ENCODE measurements at places on chromosomes 2 and 18.

GRCh38 chr2:215900203-215900611, 113.1 kb downstream of the MREG start:
- peak; percentile 66 for DNase-seq

GRCh38 chr2:186590759-186591505, 1.1 kb downstream of the ITGAV start:
- peak; percentile 53 for DNase-seq

- DNase-seq, result no peak
Observed at GRCh38 chr2:118065015-118065706, 23.1 kb upstream of the INSIG2 start.

DNA sequence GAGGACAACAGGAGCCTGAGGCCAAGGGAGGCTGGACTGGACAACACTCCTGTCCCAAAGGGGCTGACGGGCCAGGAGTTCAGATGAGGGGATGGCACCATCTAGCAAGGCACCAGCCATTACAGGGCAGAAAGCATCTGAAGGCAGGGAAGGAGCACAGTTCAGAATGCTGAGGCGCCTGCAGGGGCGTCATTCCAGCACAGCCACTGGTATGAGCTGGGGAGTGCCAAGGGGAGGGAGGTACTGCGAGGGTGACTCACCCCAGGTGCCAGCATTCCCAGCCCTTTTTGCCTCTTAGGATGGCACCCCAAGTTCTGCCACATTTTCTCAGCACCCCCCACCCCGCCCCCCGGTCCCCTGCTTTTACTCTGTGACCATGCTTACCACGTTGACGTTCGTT, 129.8 kb upstream of the EPAS1 start:
- no peak for DNase-seq

GRCh38 chr2:99998651-99999320, 143.6 kb downstream of the AFF3 start:
- DNase-seq, result no peak

DNA sequence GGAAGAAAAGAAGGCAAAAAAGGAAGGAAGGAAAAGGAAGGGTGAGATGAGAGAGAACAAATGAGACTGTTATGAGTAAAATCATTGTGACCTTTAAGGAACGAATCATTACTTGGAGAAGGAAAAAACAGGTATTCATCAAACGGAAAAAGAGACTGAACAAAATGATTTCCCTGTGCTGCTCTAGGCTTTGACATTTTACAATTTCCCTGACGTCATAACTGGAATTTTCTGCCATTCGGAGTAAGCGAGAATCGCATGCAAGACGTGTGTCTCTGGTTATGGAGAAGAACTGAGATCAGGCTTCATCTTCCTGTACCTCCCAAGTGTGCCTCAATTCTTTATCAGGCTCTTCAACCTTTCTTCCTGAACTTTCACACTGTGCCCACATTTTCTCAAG, 534.7 kb upstream of the KLHL29 start:
- no peak for DNase-seq

DNA sequence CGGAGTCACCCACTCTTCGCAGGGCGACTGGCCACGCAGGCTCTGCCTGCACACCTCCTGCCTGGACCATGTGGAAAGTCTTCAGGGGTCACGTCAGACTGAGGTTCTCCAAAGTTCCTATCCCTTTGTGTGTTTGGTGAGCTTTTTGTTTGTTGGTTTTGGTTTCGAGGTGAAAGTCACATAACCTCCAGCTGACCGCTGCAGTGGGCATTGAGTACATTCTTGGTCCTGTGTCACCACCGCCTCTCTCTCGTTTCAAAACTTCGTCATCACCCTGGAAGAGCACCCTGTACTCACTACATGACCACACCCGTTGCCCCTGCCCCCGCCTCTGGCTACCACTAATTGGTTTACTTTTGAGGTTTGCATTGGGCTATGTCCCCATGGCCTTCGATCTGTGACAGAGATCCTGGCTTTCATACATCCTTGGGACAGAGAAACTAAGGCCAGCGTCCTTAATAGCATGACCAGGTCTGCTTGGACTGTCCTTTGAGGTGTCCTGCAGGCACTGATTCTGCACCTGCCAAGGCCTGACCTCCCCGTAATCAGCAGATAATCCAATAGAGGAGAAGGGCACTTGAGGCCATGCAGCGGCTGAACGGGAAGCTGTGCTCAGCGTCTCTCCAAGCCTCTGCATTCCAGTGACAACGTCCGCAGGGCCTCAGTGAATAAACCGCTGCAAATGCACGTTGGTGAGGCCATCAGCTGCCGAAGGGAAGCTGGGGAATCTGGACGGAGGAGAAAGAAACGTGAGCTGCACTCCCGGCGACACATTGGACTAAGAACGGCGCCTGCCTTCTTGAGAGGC, 46.8 kb downstream of the SH3BP4 start:
- DNase-seq, result no peak

- DNase-seq, result no peak
Observed at GRCh38 chr2:206408323-206409320, 34.7 kb upstream of the ADAM23 start.

- DNase-seq, result no peak
Observed at GRCh38 chr2:32699151-32699550, 71.3 kb downstream of the TTC27 start.

GRCh38 chr18:6363216-6363615, 51.5 kb downstream of the L3MBTL4 start:
- no peak for DNase-seq

DNA sequence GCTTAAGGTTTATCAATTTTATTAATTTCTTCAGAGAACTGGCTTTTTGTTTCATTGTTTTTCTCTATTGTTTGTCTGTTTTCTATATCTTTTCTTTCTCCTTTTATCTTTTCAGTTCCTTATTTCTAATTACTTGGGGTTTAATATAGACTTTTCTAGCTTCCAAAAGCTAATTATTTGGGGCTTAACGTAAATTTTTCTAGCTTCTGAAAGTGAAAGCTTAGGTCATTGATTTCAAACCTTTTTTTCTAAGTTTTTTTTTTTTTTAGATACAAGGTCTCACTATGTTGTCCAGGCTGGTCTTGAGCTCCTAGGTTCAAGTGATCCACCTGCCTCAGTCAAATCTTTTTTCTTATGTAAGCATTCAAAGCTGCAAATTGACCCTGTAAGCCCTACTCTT, 266.6 kb downstream of the CAMKMT start:
- no peak for DNase-seq

- DNase-seq, result no peak
Observed at GRCh38 chr2:95333888-95334338, 36.8 kb downstream of the KCNIP3 start.

DNA sequence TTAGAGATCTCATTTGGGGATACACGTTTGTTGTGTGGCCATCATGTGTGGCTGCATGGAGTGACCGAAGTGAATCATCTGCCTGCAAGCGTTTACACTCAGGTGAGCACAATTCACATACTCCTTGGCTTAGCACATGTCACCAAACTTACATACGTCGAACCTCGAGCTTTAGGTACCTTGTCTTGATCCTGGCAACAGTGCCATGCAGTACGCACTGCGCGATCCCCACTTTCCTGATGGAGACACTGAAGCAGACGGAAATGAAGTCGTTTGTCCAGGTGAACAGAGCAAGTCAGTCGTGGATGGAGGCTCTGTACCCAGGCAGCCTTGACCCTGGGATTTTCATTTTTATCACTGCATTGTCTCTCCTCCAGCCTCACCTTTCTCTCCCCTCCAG, 32.3 kb downstream of the KLHL29 start:
- DNase-seq, result no peak

GRCh38 chr2:18620867-18621632, 31.7 kb upstream of the NT5C1B start:
- no peak for DNase-seq

DNA sequence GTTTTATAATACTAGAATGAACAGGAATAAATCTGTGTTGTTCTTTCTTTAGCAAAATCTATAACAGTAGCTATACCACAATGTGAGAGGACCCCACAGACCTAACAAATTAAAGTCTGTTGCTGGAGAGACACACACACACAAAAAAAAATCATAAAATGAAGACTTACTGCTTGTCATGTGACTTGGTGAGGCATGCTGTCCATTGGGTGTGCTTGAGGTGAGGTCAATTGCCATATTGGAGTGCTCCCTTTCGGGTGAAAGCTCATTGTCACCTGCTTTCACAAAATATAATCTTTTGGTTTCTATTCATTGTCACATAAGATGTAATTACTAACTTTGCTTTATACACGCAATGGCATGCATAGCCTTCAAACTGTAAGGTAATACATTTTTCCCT, 3.9 kb downstream of the IKZF2 start:
- no peak for DNase-seq

All from HS-5 (cell line).